ENCODE measurements at places on chromosomes 7 and 10.

DNA sequence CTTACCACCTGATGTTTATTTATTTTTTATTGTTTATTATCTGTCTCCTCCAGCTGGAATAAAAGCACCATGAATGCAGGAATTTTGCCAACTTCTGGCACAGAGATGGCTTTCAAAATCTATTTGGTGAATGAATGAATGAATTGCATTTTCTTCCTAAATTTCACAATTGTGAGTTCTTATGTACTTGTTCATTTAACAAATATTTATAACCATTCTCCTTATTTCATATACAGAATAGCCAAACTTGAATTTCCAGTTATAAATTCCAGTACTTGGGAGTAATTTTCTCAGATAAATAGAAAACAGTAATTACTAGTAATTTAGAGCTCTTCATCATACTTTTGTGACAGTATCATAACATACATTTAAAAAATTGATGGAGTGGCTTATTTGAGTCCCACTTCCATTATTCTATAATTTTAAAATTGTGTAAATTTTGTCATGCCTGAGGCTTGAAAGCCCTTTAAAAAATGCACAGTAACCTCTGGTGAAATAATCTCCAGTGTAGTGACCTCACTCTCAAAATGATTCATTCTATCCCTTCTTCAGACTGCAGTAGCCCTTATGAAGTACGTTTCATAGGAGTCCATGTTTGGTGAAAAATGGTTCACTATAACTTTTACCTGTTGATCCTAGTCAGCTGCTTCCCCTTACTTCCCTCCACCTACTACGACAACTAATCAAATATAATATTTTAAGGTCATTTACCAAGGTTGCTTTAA lies 40.0 kb upstream of the SRI start:
- no peak for DNase-seq

DNA sequence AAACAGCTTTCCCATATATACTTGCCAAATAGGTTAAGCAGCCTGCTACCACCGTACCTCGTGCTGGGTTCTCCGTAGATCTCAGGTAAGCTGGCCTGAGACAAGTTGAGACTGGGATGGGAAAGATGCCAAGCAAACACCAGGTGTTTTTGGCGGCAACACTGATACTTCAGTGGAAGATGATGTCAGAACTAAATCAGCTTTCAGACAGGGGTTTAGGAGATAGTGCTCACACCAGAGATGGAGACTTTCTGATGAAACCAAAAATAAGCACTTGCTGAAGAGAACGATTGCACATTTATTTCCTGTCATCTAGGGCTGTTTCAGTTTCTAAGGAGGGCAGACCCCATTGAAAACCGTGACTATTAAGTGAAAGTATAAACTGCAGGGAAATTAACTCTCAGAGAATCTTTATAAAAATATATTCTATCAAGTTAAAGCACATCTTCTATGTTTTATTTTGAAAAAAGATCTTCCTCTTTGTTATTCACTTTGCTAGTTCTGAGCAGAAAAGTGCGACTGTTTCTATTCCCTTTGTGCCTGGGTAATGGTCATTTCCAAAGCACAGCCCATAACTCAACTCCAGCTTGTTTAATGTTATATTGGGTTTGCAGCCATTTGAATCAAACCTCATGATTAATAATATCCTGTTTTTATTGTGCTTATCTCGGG lies 149.9 kb downstream of the CPED1 start:
- DNase-seq: no peak

GRCh38 chr10:117543225-117544003 lies 868 bp downstream of the EMX2 start:
- no peak for DNase-seq

DNA sequence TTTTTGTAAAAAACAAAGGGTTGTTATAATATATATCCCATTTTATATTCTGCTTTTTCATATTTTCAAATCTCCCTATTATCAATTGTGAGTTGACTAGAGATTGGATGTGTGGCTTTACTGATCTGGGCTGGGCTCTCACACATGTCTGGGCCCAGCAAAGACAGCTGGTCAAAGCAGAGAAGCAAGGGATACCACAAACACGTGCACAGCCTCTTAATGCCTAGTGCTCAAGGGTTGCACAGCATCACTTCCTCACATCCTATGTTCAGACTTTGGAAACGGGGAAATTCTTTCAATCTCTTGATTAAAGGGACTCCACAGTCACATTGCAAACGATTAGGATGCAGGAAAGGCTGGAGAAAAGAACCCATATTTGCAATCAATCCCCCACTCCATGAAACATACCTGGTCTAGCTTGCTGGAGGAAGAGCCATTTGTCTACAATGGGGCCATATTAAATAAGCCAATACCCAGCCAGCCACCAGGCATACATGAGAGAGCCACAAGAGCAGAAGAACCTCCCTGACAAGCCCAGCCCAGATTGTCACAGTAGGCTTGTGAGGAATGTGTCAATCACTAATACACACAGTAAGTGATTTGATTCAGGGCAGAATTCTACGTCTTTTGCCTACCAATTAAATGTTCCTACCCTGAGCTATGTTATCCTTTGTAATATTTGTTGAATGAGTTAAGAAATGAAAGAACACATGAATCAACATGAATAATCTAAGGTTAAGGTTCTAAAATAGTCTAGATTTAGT lies 431.2 kb downstream of the TNS3 start:
- DNase-seq: no peak

GRCh38 chr10:176677-177076 lies 41.4 kb downstream of the ZMYND11 start:
- no peak for DNase-seq

DNA sequence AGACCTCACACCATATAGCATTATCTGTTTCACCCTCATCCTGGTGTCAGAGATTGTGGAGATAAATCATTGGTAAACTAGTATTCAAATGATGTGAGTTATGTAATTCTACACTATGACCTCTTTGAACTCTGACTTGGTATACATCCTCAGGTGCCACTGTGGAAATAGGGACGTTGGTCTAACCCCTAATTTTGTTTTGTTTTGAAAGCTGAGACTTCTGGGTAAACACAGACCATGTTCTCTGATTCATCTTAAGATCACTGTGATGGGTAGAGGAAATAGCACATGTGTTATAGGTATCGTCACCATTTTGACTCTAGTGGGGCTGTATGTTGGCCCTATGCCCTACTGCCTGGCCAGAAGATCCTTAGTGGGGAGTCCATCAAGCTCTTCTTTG lies 241.6 kb downstream of the CCDC7 start:
- DNase-seq: no peak

- no peak for DNase-seq
These were observed 221.2 kb downstream of the CELF2 start for GRCh38 chr10:11238893-11239292.

- no peak for DNase-seq
These were observed 20.9 kb upstream of the ZNF12 start for GRCh38 chr7:6727663-6728062.

DNA sequence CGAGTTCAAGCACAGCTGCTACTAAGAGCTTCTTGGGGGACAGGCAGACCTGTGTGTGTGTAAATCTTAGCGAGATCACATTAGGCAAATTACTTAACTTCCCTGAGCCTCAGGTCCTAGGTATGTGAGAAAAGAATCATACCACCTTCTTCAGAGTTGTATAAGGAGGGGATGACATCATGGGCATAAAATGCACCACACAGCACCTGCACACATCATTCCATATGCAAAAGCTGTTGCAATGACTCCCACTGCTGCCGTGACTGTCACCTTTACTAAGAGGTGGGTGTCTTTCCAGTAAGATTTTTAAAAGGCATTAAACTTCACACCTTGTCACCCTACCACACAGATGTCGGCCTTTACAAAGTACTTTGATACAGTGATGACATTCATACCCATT lies 146.0 kb downstream of the FANK1 start:
- DNase-seq: no peak

- DNase-seq: no peak
These were observed 4.3 kb upstream of the TRPV6 start for GRCh38 chr7:142889816-142890215.

- DNase-seq: no peak
These were observed 60.7 kb upstream of the FOXK1 start for GRCh38 chr7:4621396-4621795.

DNA sequence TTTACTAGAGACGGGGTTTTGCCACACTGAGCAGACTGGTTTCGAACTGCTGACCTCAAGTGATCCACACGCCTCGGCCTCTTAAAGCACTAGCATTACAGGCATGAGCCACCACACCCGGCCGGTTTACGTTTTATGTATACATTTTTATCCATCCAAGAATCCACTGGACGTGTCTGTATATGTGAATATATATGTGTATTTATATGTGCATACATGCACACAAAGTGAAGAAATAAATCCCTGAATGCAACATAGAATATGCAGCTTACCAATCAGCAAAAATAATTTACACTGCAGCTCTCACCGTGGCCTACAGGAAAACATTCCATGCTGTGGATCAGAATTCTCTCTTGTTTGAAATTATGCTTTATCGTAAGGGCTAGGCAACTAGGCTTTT lies 23.3 kb downstream of the DCLRE1C start:
- DNase-seq: no peak

GRCh38 chr10:110813743-110814472 lies 57.8 kb upstream of the PDCD4 start:
- DNase-seq: no peak

DNA sequence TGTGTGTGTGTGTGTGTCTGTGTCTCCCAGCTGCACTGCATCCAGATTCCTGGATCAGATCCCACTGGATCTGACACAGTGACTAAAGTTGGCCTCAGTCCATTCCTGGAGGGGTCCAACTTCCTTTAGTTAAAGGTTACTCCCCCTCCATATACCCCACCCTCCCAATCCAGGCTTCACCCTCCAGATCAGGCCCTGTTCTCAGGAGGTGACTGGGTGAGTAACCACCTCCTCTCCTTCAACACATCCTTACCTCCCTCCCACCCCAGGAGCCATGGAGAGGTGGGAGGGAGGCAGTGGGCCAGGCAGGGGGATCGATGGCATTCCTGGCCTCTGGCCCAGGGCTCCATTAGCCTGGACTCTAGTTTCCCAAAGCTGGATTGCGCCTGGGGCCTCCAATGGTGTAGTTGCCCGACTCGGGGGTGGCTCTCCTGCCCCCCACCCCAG lies 11.3 kb downstream of the KCNIP2 start:
- no peak for DNase-seq

GRCh38 chr10:31949266-31949665 lies 20.6 kb upstream of the ARHGAP12 start:
- DNase-seq: no peak

GRCh38 chr10:12418725-12419261 lies 69.4 kb downstream of the CAMK1D start:
- no peak for DNase-seq

DNA sequence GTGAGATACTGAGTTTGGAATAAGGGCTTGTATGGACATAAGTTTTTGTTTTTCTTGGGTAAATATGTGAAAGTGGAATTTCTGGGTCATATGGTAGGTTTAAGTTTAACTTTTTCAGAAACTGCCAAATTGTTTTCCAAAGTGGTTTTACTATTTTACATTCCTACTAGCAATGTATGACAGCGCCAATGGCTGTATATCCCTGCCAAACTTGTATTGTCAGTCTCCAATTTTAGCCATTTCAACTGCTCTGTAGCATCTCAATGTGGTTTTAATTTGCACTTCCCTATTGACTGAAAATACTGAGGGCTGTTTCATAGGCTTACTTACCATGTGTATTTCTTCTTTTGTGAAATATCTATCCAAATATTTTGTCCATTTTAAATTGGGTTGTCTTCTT lies 90.5 kb upstream of the ZNF32 start:
- no peak for DNase-seq

DNA sequence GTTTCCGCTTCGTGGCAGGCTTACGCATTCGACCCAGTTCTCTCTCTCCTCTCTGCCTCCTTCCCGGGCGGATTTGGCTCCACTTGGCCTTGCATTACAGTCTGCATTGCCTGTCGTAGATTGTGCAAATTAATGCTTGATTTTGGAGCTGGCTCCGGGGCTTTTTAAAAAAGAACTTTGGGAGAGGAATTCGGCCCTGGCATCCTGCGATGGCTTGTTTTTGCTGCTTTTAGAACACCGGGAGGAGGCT lies 767 bp downstream of the EIF4EBP2 start:
- no peak for DNase-seq

DNA sequence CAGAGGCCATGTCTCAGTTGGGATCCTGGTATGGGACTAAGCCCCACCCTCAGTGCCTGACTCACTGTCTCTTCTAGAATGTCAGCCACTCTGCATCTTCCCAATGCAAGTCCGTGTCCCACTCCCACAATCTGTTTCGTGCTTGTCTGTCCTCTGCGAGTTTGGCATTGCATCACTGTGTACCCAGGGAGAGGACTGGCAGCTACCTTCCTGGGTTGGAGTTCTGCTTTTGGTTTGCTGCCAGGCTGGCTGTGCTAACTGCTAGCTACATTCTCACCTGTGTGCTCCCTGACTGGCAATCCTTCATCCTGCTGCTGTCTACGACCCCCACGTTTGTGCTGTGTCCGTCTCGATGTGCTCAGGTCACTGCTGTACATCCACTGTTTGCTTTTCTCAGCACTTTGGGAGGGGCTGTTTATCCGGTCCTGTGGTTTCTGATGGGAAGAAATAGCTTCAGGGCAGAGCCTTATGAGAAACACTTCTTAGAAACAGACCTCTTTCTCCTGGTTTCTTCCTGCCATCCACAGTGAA lies 56.0 kb upstream of the GLI3 start:
- no peak for DNase-seq

DNA sequence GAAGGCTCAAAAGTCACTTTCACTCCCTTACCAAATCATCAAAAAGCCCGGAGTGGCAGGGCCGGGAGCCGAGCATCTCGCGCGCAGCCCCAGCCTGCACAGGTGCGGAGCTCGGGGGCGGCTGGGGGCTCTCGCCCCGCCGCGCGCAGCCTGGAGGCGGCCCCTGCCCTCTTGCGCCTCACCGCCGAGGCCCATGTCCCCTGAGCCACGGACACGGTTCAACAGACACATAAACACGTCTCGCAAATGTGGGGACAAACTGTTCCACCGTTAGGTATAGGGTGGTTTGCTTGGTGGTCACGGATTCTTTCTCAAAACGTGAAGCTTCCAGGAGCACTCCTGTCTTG lies 700 bp downstream of the GSAP start:
- DNase-seq: no peak

GRCh38 chr7:80197627-80198026 lies 63.0 kb downstream of the GNAI1 start:
- no peak for DNase-seq

DNA sequence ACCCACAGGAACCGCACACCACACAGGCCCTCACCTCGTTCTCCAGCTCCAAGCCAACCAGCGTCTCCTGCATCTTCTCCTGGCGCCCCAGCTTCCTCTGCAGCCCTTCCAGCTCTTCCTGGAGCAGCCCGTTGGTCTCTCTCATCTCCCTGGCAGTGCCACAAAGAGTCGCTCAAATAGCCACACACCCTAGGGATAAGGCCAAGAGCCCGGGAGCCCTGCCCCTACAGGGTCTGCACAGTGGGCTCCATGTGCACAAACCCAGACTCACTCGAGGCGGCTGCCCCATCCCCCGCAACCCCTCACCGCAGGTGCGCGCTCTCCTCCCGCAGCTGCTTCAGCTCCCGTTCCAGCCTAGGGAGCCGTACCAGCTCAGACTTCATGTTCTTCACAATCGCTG lies 16.9 kb downstream of the MAD1L1 start:
- no peak for DNase-seq
